Gastroesophageal sphincter (tissue), 4 donors: ENCODE measurements at places on chromosomes 4 and X. TPM values are rescaled to one million over a fixed set of nuclear protein-coding genes. Genes with fewer than 3 reads are reported as not detected.

The KIT gene
- 39.4 TPM for total RNA-seq

The TLR3 gene
- total RNA-seq: 4.3 TPM

The SYN1 gene
- total RNA-seq: not detected

The TMEM255A gene
- total RNA-seq: 0.16 TPM

The ASMT gene
- total RNA-seq: not detected

The ZNF711 gene
- 1.1 TPM for total RNA-seq

The ARHGAP10 gene
- total RNA-seq: 404 TPM

The CLDN34 gene
- not detected for total RNA-seq

The GPR34 gene
- total RNA-seq: 17.0 TPM

The SMR3B gene
- total RNA-seq: not detected

The RASL11B gene
- 2.2 TPM for total RNA-seq

The PLXNB3 gene
- 9.2 TPM for total RNA-seq

The SYNPO2 gene
- total RNA-seq: 3,168 TPM
